OCI-M1 (cell line): ENCODE measurements at places on chromosomes 7 and 10.

GRCh38 chr7:143256325-143256724 is 6.9 kb upstream of the GSTK1 start:
- peak; percentile 14 for DNase-seq

- no peak for DNase-seq
These were observed 29.1 kb upstream of the EFCAB10 start for GRCh38 chr7:105610165-105610930.

DNA sequence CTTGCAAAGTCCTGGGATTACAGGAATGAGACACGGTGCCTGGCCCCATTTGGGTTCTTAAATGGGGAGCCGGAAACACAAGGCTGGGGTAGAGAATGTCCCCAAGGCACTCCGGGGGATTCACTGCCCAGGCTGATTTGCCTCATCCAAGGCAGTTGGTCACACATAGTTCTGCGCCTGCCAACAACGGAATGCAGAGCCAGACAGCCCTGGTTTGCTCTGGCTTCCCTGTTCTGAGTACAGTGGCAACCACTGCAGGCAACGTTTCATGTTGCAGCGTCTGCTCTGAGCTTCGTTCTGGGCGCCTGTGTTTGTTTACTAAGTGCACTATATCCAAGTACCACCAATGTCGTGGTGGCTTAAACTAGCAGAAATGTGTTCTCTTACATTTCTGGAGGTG is 61.7 kb upstream of the C1QL3 start:
- DNase-seq: no peak

GRCh38 chr7:24718431-24718831 is 38.8 kb downstream of the GSDME start:
- no peak for DNase-seq

DNA sequence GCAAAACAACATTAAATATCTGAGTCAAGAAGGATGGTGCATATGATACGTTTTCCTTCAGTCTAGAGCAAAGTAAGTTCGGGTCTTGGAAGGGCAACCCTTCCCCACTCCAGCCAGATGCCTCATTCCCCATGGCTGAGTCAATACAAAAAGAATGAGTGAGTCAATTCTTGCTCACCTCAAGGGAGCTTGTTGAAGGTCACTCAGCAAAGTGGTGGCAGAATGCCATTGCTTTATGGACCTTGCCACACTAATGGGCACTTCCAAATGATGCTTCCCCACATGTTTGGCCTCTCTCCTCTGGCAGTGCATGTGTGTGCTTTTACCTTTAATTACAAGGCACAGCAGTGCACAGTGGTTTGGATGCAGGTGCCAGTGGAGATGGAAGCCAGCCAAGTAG is 296.5 kb downstream of the SORCS3 start:
- no peak for DNase-seq

DNA sequence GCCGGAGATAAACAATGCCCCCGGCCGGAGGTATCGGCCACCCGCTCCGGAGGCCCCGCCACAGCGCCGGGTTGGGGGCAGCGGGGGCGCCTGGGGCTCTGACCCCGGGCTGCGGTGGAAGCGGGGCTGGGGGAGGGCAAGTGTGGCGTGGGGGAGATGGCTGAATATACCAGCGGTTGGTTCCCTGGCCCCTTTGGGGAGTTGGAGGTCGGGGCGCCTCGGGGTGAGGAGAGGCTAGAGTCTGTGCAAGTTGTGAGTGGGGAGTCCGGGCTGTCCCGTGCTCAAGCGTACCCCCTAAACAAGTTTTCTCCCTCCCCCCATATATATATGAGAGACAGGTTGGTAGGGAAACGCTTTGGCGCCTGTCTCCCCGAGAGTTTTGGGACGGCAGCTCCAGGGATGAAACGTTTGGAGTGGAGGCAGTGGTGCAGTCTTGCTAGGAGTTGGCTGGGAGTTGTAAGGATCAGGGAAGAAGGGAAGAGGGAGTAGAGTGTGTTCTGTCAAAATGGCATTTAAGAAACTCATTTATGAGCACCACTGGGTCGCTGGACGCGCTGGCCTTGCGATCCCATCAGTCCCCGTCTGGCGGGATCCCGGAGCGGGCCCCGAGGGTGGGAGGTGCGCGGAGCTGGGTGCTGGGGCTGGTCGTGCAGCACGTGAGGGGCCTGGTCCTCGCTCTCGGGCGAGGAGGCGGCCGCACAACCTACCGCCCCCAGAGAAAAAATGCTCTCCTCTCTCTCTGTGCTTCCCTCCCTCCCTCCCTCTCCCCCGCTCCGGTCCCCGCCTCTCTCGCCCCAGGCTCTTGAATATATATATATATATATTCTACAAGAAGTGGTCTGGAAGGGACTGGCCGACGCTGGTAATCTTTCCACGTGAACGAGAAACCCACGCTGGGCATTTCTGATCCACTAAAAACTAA is 1.1 kb downstream of the TET1 start:
- DNase-seq: peak; percentile 64

DNA sequence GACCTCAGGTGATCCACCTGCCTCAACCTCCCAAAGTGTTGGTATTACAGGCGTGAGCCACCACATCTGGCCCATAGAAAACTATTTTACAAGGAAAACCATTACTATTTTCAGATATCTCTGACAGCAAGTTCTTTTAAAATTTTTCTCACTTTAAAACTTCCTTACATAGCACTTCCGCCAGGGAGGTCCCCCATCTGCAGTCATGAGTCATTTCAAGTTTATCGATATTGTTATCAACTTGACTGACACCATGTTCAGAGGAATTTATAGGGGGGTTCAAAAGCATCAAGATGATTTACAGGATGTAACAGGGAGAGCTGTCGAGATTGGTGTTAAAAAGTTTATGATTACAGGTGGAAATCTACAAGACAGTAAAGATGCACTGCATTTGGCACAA is 88.8 kb downstream of the NRBF2 start:
- no peak for DNase-seq

GRCh38 chr7:94412762-94413322 is 18.1 kb downstream of the COL1A2 start:
- DNase-seq: peak; percentile 31

DNA sequence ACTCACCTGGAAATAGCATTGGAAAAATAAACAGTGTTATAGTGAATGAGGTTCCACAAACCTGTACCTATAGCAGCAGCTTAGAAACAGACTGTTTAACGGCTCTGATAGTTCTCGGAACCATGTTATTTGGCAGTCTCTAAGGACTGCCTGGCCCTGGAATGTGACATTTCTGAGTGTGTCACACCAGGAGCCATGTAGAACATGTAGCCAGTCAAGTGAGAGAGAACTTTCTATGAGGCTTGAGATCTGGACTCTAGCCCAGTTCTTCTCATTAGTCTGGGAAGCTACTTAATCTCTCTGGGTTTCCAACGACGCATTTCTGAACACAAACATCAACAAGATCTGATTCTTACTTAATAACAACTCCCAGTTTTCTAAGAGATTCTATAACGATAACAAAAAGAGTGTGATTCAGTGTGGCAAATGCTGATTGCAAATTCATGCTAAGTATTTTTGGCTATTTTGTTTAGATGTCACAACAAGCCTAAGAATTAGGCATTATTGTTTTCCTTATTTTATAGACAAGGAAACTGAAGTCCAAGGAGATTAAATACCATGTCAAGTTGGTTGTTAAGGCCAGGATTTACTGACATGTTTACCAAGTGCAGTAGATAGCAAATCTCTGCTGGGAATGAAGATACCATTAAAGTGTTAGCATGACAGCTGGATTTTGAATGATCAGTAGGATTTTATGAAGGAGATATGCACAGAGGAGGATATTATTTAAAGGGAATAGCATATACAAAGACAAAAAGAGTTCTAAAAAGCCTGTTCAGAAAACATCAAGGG is 47.2 kb downstream of the APBB1IP start:
- no peak for DNase-seq

DNA sequence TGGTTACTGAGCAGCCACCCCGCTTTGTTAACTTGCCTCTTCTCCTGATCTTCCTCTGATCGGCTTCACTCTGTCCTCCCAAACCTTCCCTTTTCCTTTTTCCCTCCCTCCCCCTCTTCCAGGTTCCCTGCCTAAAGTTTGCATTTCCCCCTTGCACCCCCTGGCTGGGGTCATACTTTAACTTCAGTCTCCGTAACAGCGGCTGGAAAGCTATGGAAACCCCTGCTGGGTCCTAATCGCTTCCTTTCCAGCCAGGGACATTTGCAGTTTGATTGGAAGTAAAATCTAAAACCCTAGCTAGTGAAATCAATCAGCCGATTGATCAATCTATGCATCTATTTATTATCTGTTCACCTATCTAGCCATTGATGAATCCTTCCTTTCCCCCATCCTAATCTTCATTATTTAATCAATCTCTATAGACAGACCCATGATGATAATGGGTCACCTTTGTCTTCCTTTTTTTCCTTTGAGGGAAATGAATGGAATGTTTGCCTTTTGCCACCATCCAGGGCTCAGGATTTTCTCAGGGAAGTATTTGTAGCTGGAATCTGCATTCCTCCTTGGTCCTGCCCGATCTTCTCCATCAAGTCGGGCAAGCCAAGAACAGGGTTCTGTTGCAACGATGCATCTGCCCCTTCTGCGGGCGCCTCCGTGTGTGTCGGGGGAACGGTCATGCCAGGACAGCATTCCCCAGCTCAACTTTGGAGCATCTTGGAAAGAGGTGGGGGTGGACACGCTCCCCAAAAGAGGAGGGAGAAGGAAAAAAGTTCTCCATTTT is 8.8 kb downstream of the GATA3 start:
- no peak for DNase-seq

DNA sequence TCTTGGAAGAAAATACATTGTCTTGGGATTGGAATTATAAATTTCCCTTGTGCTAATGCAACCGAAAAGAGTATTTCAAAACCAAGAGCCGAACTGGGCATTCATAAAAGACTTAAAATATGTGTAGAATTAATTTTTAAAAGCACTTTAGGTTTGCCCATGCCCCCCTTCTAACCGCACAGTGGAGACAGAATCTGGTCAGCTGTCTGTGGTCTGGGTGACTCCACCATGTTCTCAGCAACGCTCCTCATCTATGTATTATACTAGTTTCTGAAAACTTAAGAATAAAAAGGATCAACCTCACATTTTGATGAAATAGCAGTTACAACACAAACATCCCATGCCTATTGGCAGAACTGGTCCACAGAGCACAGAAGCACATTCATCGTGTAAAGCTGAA is 192.6 kb upstream of the C7orf33 start:
- DNase-seq: no peak

DNA sequence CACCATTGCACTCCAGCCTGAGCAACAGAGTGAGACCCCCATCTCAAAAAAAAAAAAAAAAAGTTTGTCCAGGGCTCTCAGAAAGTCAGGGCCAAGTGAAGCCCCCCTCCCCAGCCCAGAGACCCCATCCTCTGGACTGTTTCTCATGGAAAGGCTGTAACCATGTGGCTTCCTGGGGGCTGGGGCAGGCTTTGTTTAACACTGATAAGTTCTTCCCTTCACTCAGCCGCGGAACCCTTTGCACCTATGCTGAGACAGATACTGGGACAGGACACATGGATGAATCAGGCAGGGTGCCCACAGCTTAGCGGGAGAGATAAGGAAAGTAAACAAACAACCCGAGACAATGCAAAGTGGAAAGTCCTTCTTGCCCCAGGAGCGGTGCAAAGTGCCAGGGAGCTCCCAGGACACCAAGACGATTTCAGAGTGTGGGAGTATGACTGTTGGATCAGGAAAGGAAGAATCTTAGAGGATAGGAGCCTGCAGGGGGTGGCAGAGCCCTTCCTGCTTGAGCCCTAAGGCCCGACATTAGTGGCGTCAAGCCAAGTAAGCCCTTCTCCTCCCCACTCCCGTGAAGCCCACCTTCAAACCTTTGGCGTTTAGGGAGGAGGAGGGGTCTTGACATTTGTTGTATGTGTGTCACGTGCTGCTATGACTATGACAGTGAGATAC is 11.6 kb downstream of the MLXIPL start:
- peak; percentile 91 for DNase-seq

GRCh38 chr10:93280699-93281366 is 201.3 kb downstream of the MYOF start:
- no peak for DNase-seq

DNA sequence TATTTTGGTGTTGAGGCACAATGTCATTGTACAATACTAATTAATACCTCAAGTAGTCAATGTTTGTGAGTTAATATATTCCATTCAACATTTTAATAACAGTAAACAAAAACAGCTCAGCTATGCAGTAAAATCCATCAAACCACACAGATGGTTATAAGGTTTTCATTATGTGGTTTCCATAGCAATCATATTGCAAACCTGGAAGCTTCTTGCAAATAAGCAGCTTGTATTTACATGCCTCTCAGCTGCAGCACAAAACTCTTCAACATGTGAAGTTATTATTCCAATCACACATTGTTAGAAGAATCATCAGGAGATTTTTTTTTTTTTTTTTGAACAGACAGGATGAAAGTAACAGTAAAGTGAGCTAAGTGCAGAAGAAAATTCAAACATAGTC is 170.2 kb downstream of the SKAP2 start:
- no peak for DNase-seq

DNA sequence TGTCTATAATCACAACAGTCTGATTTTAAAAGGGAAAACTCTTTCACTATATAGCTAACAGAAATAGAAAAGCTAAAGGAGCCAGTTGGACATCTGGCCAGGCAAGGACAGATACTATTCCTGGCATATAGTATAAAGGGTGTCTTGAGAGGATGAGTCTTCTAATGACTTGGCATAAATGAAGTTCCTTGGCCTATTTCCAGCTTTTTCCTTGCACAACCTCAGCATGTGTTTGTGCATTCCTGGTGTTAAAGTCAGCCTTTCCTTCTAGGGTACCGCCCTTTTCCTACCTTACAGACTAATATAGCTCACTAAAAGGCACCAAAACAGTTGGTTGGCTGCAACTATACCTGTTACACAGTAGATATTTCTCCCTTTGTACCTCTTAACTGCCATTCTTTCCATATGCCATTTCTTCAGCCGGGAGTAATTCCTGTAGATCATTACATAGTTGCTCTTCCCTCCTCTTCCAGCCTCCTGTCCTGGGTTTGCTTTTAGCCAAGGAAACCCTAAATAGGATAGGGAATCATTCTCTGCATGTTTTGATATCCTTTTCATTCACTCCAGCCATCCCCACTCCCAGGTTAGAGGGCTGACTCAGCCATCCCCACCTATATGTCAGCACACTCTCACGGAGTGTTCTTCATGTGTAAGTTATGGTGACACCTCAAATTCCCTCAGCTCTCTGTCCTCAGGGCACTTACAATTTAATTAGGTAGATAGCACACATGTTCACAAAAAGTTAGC is 102.1 kb upstream of the MDFIC start:
- DNase-seq: no peak

- DNase-seq: peak; percentile 64
These were observed 73.3 kb upstream of the NFE2L3 start for GRCh38 chr7:26078437-26079336.

- DNase-seq: no peak
These were observed 125.7 kb downstream of the PLPP4 start for GRCh38 chr10:120582753-120583152.
